ENCODE measurements at places on chromosomes 7 and 10.

DNA sequence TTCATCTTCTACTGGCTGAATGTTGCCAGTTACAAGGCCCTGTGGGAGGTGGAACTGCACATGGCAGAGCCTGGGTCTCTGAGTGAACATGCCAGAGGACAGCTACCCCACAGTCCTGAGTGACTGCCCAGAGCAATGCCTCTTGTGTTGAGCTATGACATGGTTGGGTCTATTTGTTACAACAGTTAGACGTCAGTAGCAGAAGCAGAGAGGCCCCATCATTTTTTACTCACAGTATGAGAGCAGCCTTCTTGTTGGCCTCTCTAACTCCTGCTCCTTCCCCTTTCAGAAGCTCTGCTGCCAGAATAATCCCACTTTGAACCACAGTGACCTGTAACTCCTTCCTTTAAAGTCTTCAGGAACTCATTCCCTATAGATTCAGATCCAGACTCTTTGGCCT lies 30.8 kb upstream of the NRP1 start:
- no peaks in the 10 kb centered on the region for H3K27me3 ChIP-seq
- DNase-seq = no peak
- H3K4me1 ChIP-seq = no peaks in the 10 kb centered on the region
- no peaks in the 10 kb centered on the region for H3K36me3 ChIP-seq
- no peak overlapping the region for H3K4me3 ChIP-seq

DNA sequence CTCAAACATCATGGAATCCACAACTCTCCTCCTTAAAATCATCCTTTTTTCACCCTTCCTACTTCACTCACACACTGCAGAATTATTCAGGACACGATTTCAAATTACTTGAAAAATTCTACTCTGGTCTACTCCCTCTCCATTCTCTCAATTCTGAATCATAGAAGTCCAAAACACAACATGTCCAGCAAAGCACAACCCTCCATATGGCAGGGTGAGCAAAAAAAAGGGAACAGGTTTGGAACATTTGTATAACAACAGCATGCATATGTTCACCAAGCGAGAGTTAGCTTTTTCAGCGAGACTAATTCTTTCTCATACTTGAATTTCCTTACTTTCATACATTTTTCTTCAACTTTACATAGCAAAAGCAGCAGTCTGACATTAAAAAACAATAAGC lies 73.4 kb downstream of the ABI1 start:
- H3K27ac ChIP-seq = no peak overlapping the region
- H3K4me3 ChIP-seq = no peak overlapping the region
- no peaks in the 10 kb centered on the region for H3K4me1 ChIP-seq
- DNase-seq = no peak

GRCh38 chr10:49369216-49370162 lies 26.4 kb downstream of the DRGX start:
- no peaks in the 10 kb centered on the region for H3K4me1 ChIP-seq
- H3K27me3 ChIP-seq = no peaks in the 10 kb centered on the region
- H3K36me3 ChIP-seq = no peaks in the 10 kb centered on the region
- no peak for DNase-seq
- no peak overlapping the region for H3K4me3 ChIP-seq

GRCh38 chr10:48941427-48942075 lies 1.9 kb upstream of the LRRC18 start:
- no peak overlapping the region for H3K4me3 ChIP-seq
- no peak overlapping the region for H3K27ac ChIP-seq
- H3K27me3 ChIP-seq = no peaks in the 10 kb centered on the region
- no peaks in the 10 kb centered on the region for H3K4me1 ChIP-seq
- DNase-seq = no peak
- no peaks in the 10 kb centered on the region for H3K36me3 ChIP-seq

DNA sequence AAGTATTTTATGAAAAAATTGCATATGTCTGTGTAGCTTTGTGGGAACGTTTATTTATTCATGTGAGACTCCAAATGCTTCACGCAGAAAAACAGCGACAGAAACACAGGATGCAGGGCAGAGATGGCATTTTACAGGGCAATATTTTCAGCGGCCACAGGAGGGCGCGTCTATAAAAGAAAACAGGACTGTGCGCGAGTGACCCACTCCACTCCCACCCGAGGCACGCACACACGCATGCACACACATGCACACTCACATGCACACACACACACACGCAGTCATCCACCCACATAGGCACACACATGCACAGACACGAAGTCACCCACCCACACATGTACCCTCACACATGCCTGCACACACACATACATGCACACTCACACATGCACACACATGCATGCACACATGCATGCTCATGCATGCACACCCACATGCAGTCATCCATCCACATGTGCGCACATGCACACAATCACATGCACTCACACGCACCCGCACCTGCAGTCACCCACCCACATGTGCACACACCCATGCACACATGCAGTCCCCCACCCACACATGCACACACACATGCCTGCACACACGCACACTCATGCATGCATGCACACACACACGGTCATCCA lies 96.3 kb downstream of the DNAJB6 start:
- H3K4me3 ChIP-seq = no peak overlapping the region
- no peak for DNase-seq
- no peaks in the 10 kb centered on the region for H3K27me3 ChIP-seq
- H3K4me1 ChIP-seq = peaks cover 3% of the 10 kb centered on the region
- H3K27ac ChIP-seq = no peak overlapping the region

DNA sequence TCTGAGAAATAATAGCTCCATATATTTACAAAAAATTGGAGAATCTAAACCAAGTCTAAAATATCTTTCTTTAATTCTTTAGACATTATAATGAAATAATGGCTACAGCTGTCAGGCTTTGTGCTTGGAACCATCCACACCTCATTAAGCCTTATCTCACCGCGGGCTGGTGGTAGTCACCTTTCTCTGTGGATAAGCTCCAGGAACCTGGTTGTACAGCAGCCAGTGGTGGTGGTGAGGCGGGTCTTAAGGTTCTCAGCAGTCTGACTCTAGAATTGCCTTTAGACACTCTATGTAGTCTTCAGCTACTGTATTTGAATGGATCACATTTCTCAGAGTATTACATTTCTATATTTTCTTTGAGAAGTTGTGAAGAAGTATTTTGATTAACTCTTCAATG lies 34.2 kb downstream of the CUL1 start:
- no peaks in the 10 kb centered on the region for H3K4me1 ChIP-seq
- H3K4me3 ChIP-seq = no peak overlapping the region
- H3K27me3 ChIP-seq = no peaks in the 10 kb centered on the region
- no peak overlapping the region for H3K27ac ChIP-seq
- DNase-seq = peak; percentile 39
- no peaks in the 10 kb centered on the region for H3K36me3 ChIP-seq

GRCh38 chr10:116073001-116073400 lies 200.0 kb downstream of the GFRA1 start:
- H3K27ac ChIP-seq = no peak overlapping the region
- no peaks in the 10 kb centered on the region for H3K27me3 ChIP-seq
- H3K4me1 ChIP-seq = no peaks in the 10 kb centered on the region
- no peak for DNase-seq
- H3K36me3 ChIP-seq = no peaks in the 10 kb centered on the region

- H3K36me3 ChIP-seq = no peaks in the 10 kb centered on the region
- H3K27me3 ChIP-seq = no peaks in the 10 kb centered on the region
- H3K4me1 ChIP-seq = no peaks in the 10 kb centered on the region
- H3K4me3 ChIP-seq = no peak overlapping the region
- no peak overlapping the region for H3K27ac ChIP-seq
These were observed 21.3 kb downstream of the SSMEM1 start for GRCh38 chr7:130228840-130229502.

Measured in mesendoderm (in vitro differentiated cells).